DMS 273 treated with DMSO at 0.1 percent for 48 hours (cell line): ENCODE measurements at places on chromosomes 5 and 9.

GRCh38 chr9:35367451-35367850 lies 122.5 kb upstream of the RUSC2 start:
- DNase-seq, result no peak

DNA sequence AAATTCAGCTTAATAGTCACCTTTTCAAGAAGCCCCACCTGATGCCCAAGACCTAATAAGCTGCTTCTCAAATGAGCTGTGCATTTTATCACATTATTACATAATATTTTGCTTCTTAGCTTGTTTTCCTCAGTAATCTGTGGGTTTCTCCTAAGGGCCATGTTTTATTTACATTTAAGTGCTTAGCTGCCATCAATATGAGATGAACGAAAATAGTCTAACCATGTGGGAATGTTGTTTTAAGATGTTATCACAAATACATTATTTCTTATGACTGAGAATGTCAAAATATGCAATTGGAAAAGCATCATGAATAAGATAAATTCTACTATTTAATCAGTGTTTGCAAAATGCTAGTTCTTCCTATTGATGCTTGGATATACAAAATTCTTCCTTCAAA lies 10.1 kb downstream of the ARRDC3 start:
- DNase-seq, result no peak

- no peak for DNase-seq
Measured at GRCh38 chr9:81477669-81478068, 211.7 kb downstream of the TLE1 start.

DNA sequence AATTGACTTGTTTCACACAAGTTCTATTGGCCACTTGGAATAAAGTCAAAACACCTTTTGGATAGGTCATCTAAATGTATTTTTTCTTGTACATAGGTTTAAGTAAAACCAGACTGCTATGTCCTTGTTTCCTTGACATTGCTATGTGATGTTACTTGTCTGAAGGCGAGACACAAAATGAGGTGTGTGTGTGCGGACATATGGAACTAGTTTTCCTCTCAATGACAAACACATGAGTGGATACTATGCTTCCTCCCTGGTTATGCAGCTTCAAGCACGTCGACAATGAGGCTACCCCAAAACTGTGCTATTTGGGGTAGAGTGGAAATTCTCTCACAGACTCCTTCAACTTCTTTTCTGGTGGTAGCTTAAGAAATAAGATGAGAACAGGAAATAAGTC lies 276.8 kb downstream of the GAS1 start:
- DNase-seq, result no peak

GRCh38 chr5:33008751-33009418 lies 297.8 kb downstream of the NPR3 start:
- no peak for DNase-seq

GRCh38 chr5:130400091-130400490 lies 495.8 kb downstream of the CHSY3 start:
- no peak for DNase-seq

DNA sequence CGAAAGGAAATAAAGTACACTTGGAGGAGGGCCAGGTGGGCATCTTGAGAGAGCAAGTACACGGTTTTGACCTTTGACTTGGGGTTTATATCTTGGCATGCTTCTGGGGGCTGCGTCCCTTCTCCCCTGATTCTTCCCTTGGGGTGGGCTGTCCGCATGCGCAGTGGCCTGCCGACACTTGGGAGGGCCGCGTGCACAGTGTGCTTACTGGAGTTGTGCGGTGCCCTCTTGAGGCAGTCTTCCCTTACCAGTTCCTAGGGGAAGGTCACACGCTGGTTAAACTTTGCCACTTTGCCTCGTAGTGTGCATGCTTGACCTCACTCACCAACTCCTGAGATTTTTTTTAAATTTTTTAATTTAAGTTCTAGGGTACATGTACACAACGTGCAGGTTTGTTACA lies 4.3 kb upstream of the CLPTM1L start:
- no peak for DNase-seq

- no peak for DNase-seq
Measured at GRCh38 chr9:91405343-91406077, 18.1 kb downstream of the NFIL3 start.

DNA sequence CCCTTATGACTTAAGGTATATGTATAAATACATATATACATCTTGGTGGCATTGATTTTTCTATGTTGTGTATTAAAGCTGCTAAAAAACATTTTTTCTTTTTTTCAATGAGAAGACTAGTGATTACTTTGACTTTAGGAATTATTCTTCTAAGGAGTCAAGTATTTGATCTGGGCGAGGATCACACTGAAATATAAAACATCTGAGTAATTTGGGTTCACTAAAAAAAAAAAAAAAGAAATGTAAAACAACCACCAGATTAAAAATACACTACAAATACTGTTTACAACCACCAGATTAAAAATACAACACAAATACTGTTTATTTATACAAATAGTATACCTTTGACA lies 9.0 kb downstream of the UBAP1 start:
- no peak for DNase-seq

GRCh38 chr5:55568654-55569512 lies 34.1 kb upstream of the PLPP1 start:
- DNase-seq, result no peak

GRCh38 chr9:127176631-127177030 lies 54.2 kb upstream of the ANGPTL2 start:
- DNase-seq, result no peak

DNA sequence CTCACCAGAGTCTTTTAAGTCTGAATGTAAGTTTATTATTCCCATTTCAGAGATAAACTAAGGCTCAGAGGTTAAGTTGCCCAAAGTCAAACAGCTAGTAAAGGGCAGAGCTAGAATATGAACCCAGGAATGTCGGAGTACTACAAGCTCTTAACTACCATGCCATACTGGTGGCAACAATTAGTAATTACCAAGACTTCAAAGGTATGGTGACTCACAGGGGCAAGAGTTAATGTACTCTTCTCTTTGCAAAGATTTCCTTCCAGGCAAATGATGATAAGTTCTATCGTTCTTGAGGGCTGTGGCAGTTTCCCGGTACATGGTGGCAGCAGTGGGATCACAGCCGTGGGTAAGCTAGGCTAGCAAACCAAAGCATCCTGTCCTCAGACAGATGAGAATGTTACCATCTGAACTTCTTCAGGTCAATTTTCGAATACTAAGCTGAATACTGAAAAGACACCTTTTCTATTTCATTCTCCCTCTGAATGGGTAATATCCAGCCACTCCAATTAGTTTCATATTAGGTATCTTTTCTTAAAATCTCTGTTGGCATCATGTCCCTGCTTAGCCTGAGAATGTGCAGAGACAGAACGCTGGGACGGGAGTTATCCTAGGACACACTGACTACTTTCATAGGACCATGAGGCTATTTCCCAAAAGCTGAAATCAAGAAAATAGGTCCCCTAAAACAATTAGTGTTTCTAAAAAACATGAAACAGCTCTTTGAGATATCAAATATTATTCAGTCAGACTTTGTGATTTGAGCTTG lies 117.0 kb upstream of the NR5A1 start:
- DNase-seq, result no peak

GRCh38 chr9:114181607-114182409 lies 26.5 kb downstream of the COL27A1 start:
- DNase-seq, result no peak

- no peak for DNase-seq
Measured at GRCh38 chr9:95607507-95607906, 90.7 kb upstream of the PTCH1 start.

DNA sequence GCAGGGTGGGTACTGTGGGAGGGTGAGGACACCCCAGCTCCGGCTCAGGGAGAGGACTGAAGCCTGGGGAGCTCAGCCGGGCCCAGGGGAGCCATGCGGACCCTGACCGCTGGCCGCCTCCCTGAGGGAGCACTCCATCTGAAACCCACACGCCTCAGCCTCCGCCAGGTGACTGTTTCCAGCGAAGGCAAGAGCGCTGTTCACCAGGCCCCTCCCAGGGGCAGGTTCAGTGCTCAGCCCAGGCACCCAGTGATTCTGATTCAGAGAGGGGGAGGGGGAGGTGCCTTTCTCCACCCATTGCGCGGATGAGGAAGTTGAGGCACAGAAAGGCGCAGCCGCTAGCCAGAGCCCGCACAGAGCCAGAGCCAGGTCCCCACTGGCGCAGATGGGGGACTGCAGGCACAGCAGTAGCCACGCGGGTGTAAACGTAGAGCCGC lies 27.0 kb downstream of the ADGRD2 start:
- DNase-seq, result no peak

DNA sequence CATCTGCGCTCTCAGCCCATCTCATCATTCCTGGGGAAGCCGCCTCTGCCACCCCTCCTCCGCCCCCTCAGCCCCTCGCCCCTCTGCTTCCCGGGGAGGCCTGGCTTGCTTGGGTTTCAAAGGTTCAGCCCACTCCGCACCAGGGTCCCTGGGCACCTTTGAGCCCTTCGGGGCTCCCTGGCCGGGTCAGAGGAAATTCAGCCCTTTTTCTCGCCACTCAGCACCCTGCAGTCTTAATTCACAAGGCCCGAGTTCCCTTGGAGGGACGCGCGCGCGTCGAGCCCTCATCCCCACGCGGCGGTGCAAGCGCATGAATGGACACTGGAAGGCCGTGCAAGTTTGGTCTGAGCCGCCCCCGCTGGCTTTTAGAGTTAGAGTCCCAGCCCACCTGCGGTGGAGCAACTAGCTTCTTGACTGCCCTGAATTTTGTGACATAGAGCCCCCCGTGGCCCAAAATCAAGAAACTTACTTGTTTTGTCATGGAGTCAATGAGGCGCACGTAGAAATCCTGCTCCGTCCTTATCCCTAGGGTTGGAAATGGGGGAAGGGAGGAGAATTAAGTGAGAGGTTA lies 4.5 kb downstream of the EBF1 start:
- DNase-seq, result no peak

DNA sequence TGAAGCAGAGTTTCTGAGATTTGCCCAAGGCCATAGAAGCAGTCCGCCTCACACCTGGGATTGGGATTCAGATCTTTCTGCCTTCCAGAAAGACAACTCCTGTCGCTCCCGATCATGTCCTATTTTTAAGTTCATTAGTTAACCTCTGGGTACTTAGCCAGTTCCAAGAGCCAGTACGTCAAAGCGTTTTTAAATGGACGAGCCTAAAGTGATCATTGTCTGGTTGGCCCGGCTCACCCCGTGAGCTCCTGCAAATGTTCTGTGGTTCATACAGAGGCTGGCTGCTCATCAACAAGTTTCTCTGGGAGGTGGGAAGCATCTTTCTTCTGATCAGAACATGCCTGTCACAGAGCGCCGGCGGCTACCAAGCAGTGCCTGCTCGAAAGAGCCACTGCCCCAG lies 554.5 kb upstream of the WWC1 start:
- DNase-seq, result no peak

DNA sequence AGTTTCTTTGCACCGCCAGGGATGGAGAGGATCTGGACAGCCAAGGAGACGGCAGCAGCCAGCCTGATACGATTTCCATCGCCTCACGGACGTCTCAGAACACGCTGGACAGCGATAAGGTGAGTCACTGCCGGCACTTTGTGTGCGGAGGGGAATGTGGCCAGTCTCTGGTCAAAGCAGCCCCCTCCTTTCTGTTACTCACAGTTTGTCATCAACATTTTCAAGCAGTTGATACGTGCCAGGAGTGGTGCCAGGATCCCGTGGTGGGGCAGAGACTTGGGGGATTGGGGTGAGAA lies 175.1 kb upstream of the OTULINL start:
- DNase-seq, result no peak

- peak; percentile 32 for DNase-seq
Measured at GRCh38 chr9:6805532-6805931, 47.8 kb downstream of the KDM4C start.

GRCh38 chr9:4596165-4596922 lies 65.8 kb upstream of the PLPP6 start:
- DNase-seq, result no peak

GRCh38 chr5:172437445-172438318 lies 16.6 kb downstream of the SH3PXD2B start:
- DNase-seq, result peak; percentile 57

GRCh38 chr9:133737071-133737773 lies 930 bp downstream of the SARDH start:
- no peak for DNase-seq

DNA sequence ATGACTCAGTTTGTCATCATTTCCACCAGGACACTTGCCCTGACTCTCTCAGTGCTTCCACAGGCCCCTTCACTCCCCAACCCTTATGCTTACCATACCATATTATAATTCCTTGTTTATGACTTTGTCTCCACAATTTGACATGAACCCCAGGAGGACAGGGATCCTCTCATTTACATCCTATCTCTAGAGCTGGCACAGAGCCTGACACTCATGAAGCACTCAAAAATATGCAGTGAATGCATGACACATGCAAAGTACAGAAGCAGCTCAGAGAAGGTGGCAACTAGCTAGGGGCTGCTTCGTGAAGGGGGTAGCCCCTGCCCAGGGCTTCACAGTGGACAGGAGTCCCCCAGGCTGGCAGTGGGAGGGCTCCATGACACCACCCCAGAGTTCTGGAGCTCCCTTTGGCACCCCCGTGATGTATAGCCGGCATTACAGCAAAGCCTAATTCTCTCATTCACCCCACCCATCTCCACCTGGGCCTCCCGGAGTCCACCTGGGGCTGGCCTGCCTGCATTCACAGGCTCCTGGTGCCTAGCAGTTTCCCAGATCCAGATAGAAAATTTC lies 112.0 kb upstream of the SPOCK1 start:
- no peak for DNase-seq

GRCh38 chr5:157168286-157168685 lies 2.2 kb upstream of the GARIN3 start:
- DNase-seq, result no peak

- peak; percentile 12 for DNase-seq
Measured at GRCh38 chr9:136400038-136400834, at the start of gene SNAPC4. Gene SNAPC4, minus strand, starts transcription at chr9:136400170. Its CDS starts 1,742 bp downstream, at chr9:136398428.

DNA sequence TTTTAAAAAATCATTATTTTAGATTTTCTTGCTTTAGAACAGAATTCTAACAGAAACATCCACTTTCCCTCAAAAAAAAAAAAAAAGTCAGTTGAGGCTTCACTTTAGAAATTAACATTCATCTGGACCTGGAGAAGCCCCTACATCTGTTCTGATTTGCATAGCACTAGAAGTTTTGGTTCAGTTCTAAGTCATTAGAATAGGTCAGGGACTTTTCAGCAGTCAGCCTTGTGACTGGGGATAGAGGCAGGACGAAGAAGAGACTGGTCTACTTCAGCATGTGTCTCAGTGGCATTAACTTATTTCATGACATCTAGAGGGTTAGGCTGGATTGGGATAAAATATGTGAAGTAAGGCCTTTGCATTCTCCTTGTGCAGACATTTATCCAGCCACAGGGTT lies 215.8 kb upstream of the DAB2 start:
- DNase-seq, result no peak

DNA sequence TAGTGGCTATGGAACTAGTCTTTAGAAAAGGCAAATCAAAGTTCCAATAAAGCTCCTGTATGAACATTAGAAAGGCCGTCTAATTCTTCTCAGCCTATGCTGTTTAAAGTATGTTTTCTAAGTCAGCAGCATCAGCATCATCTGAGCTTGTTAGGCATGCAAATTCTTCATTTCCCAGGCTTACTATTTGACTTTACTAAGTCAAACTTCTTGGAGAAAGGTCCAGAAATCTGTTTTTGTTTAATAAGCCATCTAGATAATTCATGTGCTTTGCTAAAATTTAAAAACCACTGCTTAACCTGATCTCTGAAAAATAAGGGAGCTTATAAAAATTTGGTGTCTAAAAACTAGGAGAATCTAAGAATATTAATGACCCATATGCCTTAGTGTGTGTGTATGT lies 200.2 kb upstream of the SGCD start:
- no peak for DNase-seq

GRCh38 chr5:17113174-17113958 lies 104.1 kb upstream of the BASP1 start:
- DNase-seq, result no peak

- no peak for DNase-seq
Measured at GRCh38 chr9:114968671-114969070, 38.3 kb upstream of the TNFSF8 start.
